ENCODE measurements at places on chromosomes 13 and 19. TPM values are rescaled to one million over a fixed set of nuclear protein-coding genes. Genes with fewer than 3 reads are reported as not detected.

TRAPPC2B gene
- 31.0 TPM for polyA plus RNA-seq

GRCh38 chr13:69660155-69660554 lies 447.5 kb upstream of the ATXN8OS start:
- H3K27ac ChIP-seq: no peak overlapping the region
- no peak for DNase-seq
- H3K36me3 ChIP-seq: no peaks in the 10 kb centered on the region
- no peak overlapping the region for H3K4me3 ChIP-seq
- H3K4me1 ChIP-seq: no peaks in the 10 kb centered on the region

- peaks cover 18% of the 10 kb centered on the region for H3K4me1 ChIP-seq
- no peak for DNase-seq
- H3K27ac ChIP-seq: no peak overlapping the region
- H3K27me3 ChIP-seq: peaks cover 19% of the 10 kb centered on the region
- no peaks in the 10 kb centered on the region for H3K36me3 ChIP-seq
- peak overlapping the region; percentile 35 for H3K4me3 ChIP-seq
These were observed 732 bp downstream of the SELENOV start for GRCh38 chr19:39515551-39516191.

DNA sequence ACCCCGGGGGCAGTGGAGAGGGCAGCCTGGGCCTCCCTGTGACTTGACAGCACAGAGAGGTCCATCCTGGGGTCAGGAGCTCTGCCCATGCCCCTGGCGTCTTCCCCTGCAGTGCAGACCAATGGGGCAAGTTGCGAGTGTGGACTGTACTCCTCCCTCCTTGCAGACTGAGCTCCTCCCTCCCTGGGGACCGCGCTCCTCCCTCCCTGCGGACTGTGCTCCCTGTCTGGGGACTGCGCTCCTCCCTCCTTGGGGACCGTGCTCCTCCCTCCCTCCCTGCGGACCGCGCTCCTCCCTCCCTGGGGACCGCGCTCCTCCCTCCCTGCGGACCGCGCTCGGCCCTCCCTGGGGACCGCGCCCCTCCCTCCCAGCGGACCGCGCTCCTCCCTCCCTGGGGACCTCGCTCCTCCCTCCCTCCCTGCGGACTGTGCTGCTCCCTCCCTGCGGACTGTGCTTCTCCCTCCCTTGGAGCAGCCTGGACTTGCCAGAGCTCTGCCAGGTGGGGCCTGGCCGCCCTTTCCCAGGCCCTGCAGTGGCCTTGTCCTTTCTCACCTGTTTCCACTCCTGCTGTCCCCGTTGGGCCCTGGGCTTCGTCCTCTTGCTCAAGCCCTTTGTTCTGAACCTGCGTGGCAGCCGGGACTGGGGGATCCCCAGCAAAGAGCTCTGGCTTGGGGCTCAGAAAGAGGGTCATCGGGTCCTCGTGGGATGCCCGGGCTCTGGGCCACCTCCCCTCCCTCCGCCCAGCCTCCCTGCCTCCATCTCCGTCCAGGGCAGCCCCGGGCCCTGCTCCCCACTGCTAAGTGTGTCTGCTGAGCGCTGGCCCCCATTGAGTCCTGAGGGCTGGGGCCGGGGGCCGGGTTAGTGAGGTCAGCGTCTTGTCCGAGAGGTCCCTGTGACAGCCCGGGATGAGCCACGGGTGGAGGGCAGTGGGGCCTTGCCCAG lies 6.8 kb downstream of the GAMT start:
- no peak for DNase-seq
- H3K36me3 ChIP-seq: peaks cover 5% of the 10 kb centered on the region
- H3K27me3 ChIP-seq: no peaks in the 10 kb centered on the region
- H3K4me1 ChIP-seq: peaks cover 8% of the 10 kb centered on the region

KLK12 gene
- polyA plus RNA-seq: not detected

DNA sequence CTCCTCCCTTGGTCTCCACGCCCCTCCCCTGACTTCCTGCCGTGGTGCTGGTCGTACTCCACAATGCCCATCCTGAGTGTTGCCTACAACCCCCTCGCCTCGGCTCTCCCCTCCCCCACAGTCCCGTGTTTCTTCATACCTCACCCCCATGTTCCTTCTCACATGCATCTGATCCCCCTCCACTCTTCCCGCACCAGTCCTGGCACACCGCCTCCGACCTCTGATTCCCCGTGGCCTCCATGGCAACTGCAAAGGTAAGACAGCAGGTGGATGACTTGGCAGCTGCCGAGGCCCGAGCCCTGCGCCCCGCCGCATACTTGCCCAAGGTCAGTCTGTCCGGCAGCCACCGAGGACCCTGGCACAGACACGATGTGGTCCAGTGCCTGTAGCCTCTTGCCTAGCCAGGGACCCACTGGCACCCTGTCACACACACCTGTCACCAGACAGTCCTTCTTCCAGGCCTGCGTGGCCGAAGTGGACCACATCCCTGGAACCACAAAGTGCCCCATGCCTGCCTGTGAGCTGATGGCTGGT lies 16.1 kb upstream of the SDHAF1 start:
- no peaks in the 10 kb centered on the region for H3K27me3 ChIP-seq
- H3K27ac ChIP-seq: no peak overlapping the region
- no peaks in the 10 kb centered on the region for H3K4me1 ChIP-seq
- H3K36me3 ChIP-seq: no peaks in the 10 kb centered on the region
- H3K4me3 ChIP-seq: no peak overlapping the region
- DNase-seq: no peak

Data from CD4-positive, alpha-beta memory T cell (primary cell).